ENCODE measurements at places on chromosomes 2 and 18.

GRCh38 chr2:231160701-231161100 is 35.9 kb upstream of the HTR2B start:
- DNase-seq = no peak

GRCh38 chr2:69495008-69495407 is 57.8 kb upstream of the NFU1 start:
- DNase-seq = no peak

- no peak for DNase-seq
Measured at GRCh38 chr2:234611209-234611608, 114.3 kb upstream of the ARL4C start.

- DNase-seq = no peak
Measured at GRCh38 chr2:236731767-236732580, 162.3 kb downstream of the ACKR3 start.

DNA sequence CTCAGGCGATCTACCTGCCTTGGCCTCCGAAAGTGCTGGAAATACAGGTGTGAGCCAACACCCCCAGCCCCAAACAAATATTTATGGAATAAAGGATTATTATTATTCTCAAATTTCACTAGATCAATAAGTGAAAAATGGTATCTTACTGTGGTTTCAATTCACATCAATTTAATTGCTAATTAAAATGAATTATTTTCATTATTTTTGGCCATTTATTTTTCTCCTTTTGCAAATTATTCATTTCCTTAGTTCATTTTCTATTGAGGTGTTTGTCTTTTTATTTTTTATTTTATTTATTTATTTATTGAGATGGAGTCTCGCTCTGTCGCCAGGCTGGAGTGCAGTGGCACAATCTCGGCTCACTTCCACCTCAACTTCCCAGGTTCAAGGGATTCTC is 11.9 kb upstream of the HS6ST1 start:
- DNase-seq = no peak

DNA sequence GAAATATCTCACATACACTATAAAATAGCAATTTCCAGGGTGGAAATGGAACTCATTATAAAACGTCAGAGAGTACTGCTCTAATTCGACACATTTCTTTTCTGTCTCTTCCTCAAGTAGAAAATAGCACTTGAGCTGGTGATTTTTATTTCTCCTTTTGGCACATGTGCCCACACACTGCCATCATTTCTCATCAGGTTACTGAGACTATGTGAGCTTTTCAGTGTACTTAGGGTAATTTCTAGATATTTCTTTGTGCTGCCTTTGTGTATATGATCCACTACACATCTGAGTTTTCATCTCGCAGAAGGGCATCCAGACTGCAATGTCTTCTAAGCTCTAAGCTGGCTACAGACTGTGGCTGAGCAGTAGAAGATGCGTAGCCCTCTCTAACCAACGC is 62.1 kb upstream of the PGAP1 start:
- no peak for DNase-seq

DNA sequence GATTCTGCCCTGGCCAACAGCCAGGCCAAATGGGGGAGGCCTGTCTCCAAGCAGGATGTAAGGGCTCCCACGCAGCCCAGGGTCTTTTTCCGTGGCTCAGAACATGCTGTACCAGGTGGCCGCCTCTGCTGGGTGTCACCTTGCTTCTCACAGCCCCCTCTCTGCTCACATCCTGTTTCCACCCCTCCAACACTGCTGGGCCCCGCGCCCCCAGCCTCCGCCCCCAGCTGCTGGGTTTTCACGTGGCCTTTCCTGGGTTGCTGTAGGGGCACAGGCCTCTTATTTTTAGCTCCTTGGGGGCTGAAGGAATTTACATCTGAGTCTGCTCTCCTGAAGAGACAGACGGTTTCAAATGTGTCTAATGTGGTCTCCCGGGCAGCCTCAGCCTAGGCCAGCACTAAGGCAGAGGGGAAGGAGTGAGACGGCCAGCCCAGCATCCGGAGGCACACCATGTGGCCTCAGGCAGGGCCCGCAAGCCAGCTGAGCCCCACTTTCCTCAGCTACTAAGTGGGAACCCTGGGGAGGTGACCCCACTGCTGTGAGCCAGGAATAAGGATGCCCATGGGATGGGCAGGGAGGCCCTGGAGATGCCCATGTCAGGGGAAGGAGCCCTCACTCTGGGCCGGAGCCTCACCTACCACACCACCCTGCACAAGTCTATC is 18.7 kb upstream of the DUSP2 start:
- no peak for DNase-seq

DNA sequence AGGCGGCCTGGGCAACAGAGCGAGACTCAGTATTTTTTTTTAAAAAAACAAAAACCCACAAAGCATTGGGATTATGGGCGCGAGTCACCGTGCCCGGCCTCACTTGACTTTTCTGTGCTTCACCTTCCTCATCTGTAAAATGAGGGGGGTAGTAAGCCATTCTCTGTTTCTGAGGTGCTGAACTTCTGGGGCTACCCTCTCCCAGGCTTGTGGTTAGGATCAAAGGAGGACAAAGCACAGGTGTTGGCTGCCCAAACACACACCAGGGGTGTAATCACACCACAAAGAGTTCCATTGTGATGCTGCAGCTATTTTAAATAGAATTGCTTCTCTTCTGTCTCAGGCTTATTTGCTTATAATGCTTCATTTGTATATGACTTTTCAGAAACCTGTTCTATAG is 35.8 kb upstream of the INHBB start:
- DNase-seq = no peak

GRCh38 chr2:8146132-8147005 is 535.5 kb upstream of the ID2 start:
- no peak for DNase-seq

GRCh38 chr18:35756506-35757117 is 175.1 kb downstream of the GALNT1 start:
- DNase-seq = peak; percentile 53

Data from GM19239 (cell line).